ENCODE measurements at places on chromosomes 2 and 18.

DNA sequence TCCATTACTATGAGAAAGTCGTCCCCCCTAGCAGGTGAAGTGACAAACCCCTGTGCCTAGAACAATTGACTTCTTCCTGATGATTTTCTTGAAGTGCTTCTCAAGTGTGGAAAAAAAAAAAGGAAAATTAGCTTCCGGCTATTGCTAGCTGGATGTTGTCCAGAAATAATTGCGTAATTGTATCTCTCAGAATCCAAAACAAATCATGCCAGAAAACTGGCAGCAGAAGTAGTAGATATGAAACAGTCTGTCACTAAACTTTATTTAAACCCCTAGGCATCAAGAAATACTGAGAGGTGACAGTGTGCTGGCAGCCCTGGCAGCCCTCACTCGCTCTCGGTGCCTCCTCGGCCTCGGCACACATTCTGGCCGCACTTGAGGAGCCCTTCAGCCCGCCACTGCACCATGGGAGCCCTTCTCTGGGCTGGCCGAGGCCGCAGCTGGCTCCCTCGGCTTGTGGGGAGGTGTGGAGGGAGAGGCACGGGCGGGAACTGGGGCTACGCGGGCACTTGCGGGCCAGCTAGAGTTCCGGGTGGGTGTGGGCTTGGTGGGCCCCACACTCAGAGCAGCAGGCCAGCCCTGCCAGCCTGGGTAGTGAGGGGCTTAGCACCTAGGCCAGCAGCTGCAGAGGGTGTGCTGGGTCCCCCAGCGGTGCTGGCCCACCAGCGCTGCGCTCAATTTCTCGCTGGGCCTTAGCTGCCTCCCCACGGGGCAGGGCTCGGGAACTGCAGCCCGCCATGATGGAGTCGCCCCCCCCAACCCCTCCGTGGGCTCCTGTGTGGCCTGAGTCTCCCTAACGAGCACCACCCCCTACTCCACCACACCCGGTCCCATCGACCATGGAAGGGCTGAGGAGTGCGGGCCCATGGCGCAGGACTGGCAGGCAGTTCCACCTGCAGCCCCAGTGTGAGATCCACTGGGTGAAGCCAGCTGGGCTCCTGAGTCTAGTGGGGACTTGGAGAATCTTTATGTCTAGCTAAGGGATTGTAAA lies 80.5 kb upstream of the ABCA12 start:
- DNase-seq: no peak

DNA sequence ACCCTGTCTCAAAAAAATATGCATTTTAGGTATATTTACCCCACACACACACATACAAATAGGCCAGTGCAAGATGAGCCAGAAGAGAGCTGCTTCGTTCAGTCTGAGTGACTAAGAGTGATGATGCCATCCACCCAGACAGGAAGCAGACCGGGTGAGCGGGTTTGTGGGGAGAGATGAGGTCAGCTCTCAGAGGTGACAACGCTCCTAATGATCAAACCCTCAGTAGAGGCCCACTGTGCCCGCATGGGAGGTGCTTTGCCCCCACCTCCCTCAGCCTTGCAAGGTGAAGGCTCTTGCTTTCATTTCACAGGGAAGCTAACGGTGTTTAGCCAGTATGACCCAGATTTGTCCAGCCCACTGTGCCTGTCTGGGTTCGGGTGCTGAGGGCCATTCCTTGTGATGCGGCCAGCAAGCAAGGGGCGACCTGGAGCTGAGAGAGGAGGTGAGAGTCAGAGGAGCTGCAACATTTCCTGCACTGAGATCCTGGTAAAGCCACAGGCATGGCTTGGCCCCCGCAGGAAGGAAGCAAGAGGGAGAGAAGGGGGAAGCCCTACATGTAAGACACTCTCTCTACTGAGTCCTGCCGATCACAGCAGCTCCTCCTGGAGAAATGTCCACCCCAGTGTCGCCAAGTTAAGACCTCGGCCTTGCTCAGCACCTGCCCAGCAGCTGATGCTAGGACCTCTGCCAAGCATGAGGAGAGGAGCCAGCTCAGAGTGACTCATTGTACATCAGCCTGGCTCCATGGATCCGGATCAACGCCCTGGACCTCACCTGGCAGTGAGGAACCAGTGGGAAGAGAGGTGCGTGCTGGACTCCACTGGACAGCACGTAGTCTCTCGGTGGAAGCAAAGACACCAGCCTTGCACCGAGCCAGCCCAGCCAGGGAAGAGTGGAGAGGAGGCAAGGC lies 37.0 kb downstream of the NIFK start:
- peak; percentile 42 for DNase-seq

DNA sequence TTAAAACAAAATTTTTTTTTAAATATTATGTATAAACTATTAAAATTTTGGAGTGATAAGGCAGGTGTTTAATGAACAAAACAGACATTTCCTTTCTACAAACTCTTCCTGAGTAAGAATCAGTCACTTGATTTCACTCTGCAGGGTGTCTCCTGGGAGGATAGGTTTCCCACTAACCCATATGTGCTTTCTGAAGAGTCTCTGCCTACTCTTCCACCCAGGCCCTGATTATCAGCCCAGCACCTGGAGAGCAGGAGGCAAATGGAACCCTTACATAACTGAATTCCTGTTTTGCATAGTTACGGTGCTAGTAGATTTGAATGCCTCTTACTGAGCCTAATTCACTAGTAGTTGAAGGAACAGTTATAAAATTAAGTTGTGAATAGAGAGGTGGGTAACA lies 1718.6 kb downstream of the SUCLG1 start:
- DNase-seq: no peak

GRCh38 chr2:122180972-122181371 lies 425.5 kb downstream of the TSN start:
- no peak for DNase-seq

DNA sequence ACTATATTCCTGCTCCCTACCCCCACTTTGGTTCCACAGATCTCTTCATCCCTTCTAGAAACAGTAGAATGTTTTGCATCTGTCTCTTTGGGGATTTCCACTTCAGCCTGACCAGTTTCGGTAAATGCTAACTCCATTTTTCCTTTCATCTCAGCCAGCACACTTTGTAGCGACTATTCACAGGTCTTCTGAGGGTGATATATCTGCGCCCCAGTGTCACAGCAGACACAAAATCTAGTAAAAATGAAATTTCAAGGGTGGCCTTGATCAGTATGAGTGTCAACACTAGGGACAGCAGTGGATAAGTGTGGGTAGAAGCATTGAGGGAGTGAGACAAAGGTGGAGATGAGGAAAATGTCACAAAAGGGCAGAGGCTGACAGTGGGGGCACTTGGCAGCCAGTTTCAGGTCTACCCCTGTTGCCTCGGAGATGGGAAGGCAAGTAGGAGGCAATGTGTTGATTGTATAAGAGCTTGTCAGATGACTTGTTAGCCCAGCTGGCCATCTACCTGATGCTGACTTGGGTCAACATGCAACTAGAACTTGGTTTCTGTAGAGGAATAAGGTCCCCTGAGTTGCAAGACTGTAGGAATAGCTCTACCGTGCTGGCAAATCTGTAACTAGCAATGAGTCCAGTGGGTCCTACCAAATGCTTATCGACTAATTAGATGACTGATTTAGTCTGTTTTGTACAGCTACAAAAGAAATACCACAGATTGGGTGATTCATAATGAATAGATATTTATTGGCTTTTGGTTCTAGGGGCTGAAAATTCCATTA lies 60.7 kb downstream of the CXCR4 start:
- DNase-seq: no peak

- no peak for DNase-seq
Observed at GRCh38 chr18:75114231-75114764, 94.6 kb downstream of the PTGR3 start.

GRCh38 chr2:109320195-109320922 lies 191.4 kb downstream of the SH3RF3 start:
- DNase-seq: no peak

DNA sequence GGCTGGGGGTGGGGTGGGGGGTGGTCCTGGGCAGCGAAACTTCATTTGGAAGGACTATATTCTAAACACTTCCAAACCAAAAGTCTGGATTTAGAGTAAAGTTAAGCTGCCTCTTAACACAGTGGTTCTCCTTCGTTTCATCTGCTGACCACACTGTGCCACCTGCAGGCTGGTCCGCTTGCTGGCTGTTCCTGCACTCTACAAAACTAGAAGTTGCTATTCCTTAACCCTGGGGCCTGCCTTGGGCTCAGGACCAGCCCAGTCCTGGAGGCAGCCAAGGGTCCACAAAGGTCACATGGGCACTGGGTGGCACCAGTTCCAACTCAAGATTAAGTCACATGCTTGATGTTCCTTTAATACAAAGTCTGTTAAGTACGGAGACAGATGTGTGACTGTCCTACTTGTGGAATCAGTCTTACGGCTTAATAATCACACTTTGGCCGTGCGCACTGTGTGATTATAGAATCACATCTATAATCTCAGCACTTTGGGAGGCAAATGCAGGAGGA lies 195.4 kb downstream of the FAM210A start:
- DNase-seq: no peak

GRCh38 chr18:45839414-45840395 lies 14.2 kb downstream of the SIGLEC15 start:
- DNase-seq: no peak

Measured in stimulated activated CD8-positive, alpha-beta memory T cell treated with anti-CD3 and anti-CD28 coated beads, Interleukin-15, amount 100 ng/mL, for 24 hours (primary cell).